ENCODE measurements at places on chromosomes 7 and 10.

DNA sequence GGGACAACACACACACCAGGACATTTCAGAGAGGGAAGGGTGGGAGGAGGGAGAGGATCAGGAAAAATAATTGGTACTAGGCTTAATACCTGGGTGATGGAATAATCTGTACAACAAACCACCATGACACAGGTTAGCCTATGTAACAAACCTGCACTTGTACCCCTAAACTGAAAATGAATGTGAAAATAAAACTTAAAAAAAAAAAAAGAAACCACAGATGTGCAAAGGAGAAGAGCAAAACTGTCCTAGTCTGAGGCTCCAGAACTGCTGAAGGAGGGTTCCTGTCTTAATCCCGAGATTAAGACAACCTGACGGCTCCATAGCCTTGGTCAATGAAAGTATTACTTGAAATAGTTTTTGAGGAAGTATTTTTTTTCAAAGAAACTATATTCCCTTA is 423.0 kb downstream of the NEBL start:
- no peak for DNase-seq

DNA sequence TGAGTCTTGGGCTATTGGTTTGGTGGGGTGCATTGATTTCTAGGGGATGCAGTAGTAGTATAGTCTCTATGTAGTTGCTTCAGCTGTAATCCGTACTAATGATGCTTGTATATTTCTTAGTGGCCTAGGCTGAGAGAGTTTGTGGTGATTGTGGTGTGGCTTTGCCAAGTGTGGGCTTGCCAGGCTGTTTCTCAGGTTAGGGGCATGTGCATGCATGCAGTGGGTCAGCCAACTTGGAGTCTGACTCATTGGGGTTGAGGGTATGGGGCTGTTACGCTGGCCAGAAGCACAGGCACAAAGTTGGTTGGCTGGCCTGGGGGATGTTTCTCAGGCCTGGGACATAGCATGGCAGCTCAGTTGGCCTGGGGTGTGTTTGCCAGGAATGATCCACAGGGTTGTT is 25.7 kb upstream of the PLA2G12B start:
- no peak for DNase-seq

GRCh38 chr10:31897506-31897905 is 31.1 kb downstream of the ARHGAP12 start:
- no peak for DNase-seq

- no peak for DNase-seq
These were observed 141.7 kb upstream of the CCDC6 start for GRCh38 chr10:60048091-60048501.

GRCh38 chr7:130956417-130957136 is 222.6 kb upstream of the KLF14 start:
- no peak for DNase-seq

GRCh38 chr7:148398844-148399365 is 191.7 kb upstream of the C7orf33 start:
- no peak for DNase-seq

- no peak for DNase-seq
These were observed 175.4 kb downstream of the GNAI1 start for GRCh38 chr7:80309971-80310549.

GRCh38 chr10:104252368-104252767 is 2.3 kb upstream of the GSTO1 start:
- DNase-seq: no peak

- DNase-seq: no peak
These were observed 148.5 kb downstream of the KIAA1217 start for GRCh38 chr10:24357344-24358004.

GRCh38 chr10:133355266-133355665 is 2.6 kb downstream of the FUOM start:
- DNase-seq: no peak

GRCh38 chr7:12737373-12737772 is 49.9 kb downstream of the ARL4A start:
- DNase-seq: no peak

GRCh38 chr7:35246819-35247218 is 7.1 kb downstream of the TBX20 start:
- no peak for DNase-seq

GRCh38 chr10:95249467-95249866 is 41.3 kb downstream of the PDLIM1 start:
- no peak for DNase-seq

GRCh38 chr7:90597563-90598253 is 1.6 kb downstream of the CDK14 start:
- no peak for DNase-seq

GRCh38 chr7:6917258-6917657 is 91.2 kb upstream of the CCZ1B start:
- no peak for DNase-seq

- DNase-seq: no peak
These were observed 232.2 kb downstream of the CACNA2D1 start for GRCh38 chr7:82211333-82211732.

GRCh38 chr10:88120075-88120474 is 256.6 kb downstream of the PTEN start:
- no peak for DNase-seq

DNA sequence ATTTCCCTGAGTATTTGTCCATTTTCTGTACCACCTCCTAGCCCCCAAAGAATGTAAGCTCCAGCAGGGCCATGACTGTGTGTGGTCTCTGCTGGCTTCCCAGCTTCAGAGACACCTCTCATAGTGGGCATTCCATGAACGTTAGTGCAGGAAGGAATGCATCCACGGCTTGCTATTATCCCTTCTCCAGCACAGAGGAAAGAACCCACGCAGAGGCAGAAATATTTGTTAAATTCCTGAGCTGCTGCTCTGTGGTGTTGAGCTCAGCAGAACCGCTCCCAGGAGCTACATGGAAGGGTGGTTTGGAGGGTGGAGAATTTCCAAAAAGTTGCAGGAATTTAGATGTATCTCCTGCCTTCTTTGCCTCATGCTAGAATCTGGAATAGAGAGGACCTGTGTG is 275.2 kb downstream of the POU6F2 start:
- DNase-seq: no peak

DNA sequence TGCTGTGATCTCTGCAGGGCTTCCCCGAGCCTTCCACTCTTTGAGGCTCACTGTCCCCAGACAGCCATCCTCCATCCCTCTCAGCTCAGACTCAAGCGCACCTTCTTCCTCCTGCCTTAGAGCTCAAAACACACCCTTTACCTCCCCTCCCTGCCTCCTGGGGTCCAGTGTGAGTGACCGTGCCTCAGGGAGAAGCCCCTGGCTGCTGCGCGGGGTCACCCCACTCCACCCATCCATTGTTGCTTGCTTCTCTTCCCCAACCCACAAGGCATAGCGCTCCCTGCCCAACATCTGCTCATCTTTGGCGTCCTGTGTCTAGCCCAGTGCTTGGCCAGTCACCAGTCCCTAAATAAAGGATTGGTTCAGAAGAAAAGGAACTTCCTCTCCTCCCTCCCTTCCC is 170.3 kb downstream of the TCERG1L start:
- no peak for DNase-seq

DNA sequence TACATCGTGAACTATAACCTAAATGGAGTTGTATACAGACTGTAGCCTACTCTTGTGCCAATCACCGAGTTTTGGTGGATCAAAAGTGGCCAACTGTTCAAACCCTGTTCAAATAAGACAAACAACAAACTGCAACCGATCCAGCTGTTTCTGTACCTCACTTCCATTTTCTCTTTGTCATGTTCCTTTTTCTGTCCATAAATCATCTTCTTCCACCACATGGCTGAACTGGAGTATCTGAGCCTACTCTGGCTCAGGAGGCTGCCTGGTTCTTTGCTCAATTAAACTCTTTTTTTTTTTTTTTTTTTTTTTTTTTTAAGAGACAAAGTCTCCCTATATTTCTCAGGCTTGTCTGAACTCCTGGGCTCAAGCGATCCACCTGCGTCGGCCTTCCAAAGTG is 59.0 kb upstream of the NPVF start:
- no peak for DNase-seq

- no peak for DNase-seq
These were observed 46.8 kb downstream of the INSYN2A start for GRCh38 chr10:127149501-127150081.

- no peak for DNase-seq
These were observed 70.0 kb upstream of the SMIM30 start for GRCh38 chr7:113188396-113188795.

DNA sequence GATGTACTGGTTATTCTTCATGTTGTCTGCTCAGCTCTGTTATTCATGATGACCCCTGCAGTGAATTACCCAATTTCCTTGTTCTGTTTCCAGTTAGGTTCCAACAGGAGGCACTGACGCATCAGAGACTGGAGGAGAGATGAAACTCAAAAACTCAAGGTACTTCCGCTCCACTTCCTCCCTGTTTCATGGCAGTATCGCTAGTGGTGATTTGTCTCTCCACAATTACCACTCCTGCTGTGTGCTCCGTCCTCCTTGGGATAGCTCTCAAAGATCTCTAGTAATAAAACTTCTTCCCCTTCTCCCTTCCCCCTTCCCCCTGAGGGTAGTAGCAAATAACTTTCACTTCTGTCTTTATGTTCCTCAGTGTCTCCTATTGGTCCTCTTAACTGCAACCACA is 107.4 kb upstream of the ABCB5 start:
- no peak for DNase-seq

GRCh38 chr7:108347616-108348015 is 108.6 kb downstream of the NRCAM start:
- DNase-seq: no peak

- DNase-seq: no peak
These were observed 136.3 kb downstream of the KCNMA1 start for GRCh38 chr10:77501152-77501845.

DNA sequence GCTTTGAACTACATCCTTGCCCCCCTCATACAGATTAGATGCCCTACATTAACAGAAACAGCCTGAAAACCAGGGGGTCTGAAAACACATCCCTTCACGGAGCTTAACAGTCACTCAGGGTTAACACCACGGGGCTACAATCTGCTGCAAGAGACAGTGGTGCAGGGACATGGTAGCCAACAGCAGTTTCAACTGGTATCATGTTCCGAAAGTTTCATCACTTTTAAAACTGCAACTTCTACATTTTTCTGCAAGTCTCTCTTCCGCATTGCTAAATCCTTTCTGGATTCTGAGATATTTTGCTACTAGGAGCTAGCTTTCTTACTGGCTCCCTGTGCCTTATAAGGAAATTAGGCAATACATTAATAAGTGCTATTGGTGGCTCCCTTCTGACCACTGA is 92.6 kb downstream of the JAZF1 start:
- no peak for DNase-seq

DNA sequence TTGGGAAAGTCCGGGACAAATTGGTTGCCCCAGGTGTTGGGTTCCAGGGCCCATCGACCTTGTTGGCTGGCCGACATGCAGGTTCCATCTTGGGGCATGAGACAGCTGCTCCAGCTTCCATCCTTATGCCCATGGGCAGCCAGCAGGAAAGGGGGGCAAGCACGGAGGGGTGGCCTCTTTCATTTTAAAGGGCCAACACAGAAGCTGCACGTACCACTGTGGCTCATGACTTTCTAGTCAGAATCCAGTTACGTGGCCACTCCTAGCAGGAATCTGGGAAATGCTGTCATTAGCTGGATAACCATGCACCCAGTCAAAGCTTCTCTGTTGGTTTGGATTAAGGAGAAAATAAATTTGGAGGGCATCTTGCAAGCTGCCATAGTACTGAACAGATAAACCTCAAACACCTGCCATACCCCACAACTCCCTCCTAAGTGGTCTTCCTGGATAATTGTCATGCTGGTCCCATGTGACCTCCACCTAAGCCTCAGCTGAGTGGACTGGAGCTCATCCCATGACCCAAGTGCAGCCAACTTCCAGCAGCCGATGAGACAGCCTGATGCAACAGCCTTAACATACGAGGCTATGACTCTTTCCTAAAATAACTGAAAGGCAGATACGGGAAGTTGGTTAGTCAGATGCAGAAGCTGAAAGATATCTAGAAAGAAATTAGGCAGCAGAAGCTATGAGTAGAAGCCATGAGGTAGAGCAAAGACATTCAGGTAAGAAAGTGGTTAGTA is 21.4 kb upstream of the GSDME start:
- no peak for DNase-seq

- no peak for DNase-seq
These were observed 194.3 kb upstream of the PITRM1 start for GRCh38 chr10:3366735-3367405.

GRCh38 chr10:5460468-5461202 is 38.7 kb downstream of the CALML5 start:
- DNase-seq: no peak

DNA sequence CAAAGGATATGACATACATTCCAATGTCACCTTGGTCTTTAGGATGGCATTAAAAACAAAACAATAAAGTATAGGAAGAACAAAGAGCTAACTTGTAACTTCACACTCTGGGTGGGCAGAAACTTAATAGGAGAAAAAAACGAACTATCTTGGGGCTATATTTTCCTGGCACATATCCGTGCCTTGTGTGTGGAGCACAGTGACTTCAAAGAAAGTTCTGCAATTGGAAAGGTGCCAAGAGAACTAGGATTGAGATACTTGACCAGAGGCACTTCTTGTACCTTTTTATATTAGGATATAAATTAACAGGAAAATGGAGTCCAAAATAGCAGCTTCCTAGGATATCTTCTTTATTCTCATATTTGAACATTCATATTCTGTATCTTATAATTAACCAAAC is 148.4 kb downstream of the SEMA3D start:
- DNase-seq: no peak

DNA sequence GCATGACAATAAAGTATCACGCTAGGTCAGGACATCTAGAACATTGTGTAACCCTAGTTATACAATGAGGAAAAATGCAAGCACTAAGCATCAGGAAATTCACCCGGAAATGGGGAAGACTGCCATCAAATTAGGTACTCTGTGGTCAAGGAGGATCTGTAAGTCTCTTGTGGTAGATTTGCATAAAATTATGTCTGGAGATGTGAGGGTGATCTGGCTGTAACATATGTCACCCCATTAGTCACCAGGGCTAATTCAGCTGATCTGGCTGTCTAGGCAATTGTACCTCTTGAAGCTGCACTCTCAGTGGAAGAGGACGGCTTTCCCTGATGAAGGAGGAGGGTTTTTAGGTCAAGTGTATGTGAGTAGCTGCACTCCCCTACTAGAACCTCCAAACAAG is 14.8 kb downstream of the AKR1D1 start:
- no peak for DNase-seq

DNA sequence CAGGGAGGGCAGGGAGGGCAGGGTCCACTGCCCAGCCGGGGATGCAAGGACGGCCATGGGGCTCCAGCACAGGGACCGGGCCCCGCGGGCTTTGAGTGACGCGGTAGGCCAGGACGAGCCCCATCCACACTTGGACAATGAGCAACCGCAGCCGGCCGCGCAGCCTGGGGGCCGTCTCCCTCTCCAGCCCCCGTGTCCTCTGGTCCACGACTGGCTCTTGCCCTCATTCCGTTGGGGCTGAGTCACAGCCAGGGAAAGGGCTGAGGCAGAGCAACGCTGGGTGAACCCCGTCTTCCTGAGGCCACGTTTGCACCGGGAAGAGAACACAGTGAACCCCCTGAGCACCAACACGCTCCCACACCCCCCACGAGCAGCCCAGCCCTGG is 23.7 kb downstream of the SHH start:
- DNase-seq: no peak

- DNase-seq: no peak
These were observed 154.8 kb downstream of the DGKB start for GRCh38 chr7:14747701-14748100.

All from 8988T (cell line).